Substantia nigra (tissue), 51 donors: ENCODE measurements at places on chromosomes 2 and 18.
A peak's percentile ranks its signal among the peaks of the same experiment; 100 is the strongest.

DNA sequence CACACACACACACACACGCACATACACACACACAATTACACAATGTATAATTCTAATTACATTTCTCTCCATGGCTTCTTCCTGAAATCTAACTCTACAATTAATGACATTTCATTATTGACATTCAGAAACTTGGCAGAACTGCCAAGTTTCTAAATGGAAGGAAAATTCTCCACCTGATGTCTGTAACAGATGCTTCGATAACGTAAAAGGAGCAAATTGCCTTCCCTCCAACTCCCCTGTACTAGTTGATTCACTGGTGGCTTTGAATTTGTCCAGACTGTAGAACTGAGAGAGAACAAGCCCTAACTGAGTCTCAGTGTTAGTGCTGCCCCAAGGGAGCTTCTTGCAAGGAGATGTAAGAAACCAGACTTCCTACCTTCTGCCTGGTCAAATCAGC is 255.1 kb upstream of the TMEM200C start:
- DNase-seq = no peak

DNA sequence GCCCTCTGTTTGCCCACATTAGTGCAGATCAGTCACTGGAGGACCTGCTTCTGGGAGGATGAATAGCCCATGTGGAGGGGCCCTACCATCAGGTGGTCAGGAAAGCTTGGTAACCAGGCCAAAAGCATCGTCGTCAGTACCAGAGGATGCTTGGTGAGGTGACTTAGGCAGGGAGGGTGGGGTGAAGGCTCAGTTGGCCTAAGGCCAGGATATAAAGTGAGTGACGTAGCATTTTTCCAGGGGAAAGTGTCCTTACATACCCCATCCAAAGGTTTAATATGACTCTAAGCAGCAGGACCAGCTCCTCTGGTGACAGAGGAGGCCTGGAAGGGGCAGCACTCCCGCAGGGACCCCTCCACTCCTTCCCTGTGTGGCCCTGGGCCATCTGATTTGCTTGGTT is 27.7 kb upstream of the DNMT3A start:
- no peak for DNase-seq

DNA sequence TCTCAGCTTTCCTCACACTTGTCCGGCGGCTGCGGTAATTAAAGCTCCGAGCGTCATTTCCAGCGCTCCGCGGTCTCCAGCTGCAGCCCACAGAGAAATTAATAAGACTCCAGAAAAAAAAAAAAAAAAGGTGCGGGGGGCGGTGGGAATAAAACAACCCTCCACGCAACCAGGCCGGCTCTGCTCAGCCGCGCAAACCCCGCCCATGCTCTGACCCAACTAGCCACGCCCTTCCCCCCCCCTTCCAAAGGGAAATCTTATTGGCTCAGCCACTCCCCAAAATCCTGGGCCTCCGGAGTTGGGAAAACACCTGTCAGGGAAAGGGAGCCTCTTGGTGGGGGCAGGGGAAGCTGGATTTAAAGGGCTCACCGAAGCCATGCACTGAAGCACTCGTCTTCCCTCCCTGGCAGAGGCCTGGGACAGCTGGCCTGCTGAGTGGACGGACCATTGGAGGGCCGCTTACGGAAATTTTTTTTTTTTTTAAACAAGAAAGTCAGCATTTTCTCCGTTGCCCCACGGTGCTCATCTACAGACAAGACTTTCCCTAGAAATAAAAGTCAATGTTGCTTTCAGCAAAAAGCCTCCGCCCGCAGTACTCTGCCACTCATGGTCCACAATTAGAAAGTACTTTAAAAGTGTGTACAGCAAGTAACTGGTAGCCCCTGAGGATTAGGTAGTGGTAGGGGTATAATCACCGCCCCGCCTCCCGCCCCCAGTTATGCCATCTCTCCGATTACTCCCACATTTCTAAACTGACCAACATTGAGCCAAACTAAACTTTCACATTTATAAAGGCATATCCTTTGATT is 674 bp upstream of the ERBB4 start:
- peak; percentile 39 for DNase-seq

DNA sequence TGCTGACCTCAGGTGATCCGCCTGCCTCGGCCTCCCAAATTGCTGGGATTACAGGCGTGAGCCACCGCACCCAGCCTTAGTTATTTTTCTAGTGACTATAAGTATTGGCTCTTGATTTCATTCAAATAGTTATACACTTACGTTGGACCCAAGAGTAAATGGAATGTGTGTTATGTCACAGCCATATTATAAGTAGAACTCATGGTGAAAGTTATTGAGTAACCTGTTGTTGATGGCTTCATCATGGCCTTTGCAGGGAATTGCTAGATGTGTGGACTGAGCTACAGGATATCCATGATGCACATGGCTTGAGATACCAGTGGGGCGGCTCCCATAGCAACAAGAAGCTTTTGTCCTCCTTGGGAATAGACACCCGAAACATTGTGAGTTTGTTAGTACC is 44.7 kb downstream of the AFTPH start:
- no peak for DNase-seq

DNA sequence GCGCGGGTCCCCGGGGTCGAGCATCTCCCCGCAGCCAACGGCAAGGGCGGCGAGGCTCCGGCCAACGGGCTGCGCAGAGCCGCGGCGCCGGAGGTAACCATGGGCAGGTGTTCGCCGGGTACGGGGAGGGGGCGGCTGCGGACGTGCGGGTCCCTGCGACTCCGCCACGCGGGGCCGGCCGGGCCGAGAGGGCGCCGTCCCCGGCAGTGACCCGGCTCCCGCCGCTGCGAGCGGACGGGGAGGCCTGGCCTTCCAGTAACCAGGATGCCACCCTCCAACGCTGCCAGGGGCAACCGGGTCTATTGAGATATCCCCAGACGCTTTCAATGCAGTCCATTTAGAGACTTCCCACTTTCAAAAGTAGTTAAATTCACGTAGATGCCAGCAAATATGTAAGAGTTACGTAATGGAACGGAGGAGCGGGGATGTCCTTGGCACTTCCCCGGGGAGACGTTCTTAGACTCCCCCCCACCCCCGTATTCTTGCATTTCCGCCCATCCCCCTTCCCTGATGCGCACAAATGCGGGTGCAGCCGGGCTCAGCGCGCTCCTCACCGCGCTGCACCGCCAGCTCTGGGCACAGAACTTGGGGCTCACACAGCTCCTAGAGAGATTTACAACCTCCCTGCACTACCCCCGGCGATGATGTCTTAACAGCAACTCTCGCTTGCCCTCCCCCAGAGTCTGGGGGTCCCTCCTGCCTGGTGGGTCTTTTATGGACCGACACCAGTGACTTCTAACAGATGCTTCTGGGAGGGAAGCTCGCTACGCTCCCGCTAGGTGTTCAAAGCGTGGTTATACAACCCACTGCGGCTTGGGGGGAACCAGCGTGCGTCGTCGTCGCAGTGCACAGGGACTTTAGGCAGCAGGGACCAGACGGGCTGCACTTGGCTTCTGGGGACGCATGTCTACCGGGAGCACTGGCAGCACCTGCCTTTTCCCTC is 657 bp downstream of the SGPP2 start:
- DNase-seq = no peak

GRCh38 chr2:68775272-68775842 is 40.7 kb downstream of the ARHGAP25 start:
- DNase-seq = no peak

GRCh38 chr18:67926929-67927864 is 410.7 kb upstream of the DSEL start:
- DNase-seq = no peak

GRCh38 chr18:53991202-53991601 is 233.3 kb downstream of the MBD2 start:
- no peak for DNase-seq

- no peak for DNase-seq
These were observed 3.4 kb downstream of the CYRIA start for GRCh38 chr2:16661936-16662839.

GRCh38 chr18:9248661-9249060 is 85.9 kb upstream of the TWSG1 start:
- DNase-seq = no peak

DNA sequence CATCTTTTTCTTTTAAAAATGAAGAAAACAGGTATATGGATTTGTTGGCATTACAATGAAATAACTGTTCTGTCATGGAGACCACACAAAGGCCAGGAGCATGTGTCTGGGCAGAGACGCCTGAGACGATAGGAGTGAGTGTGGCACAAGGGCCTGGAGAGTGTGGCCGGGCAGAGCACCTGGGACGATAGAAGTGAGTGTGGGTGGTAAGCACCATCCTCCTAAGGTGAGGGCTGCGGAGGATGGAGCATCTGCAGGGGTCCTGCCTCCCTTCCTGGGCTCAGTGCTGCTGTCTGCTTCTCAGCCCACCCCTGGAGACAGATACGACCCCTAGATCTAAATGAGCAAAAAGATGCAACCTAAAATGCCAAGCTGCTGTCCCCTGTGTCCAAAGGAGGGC is 184.9 kb downstream of the MYT1L start:
- no peak for DNase-seq

- DNase-seq = no peak
These were observed 5.2 kb downstream of the ABCB6 start for GRCh38 chr2:219213486-219214071.

GRCh38 chr2:3287896-3288295 is 89.7 kb downstream of the EIPR1 start:
- DNase-seq = no peak

- no peak for DNase-seq
These were observed 1.1 kb upstream of the LIPG start for GRCh38 chr18:49560624-49561288.

DNA sequence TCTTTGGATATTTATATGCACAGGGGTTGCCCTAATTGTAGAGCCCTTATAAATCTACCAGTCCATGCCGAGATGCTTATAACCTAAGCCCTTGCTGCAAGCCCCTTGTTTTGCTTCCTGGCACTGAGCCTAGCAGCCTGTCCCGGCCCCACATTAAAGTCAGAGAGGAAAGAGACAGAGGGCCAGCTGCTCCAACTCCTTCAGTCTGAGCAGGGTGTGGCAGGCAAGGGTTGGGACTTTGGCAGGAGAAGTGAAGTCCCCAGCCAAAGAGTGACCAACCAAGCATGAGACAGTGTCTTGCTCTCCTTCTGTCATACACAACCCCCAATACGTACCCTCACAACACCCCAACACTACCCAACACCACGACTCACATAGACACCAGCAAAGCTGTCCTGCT is 54.7 kb upstream of the FZD7 start:
- no peak for DNase-seq

DNA sequence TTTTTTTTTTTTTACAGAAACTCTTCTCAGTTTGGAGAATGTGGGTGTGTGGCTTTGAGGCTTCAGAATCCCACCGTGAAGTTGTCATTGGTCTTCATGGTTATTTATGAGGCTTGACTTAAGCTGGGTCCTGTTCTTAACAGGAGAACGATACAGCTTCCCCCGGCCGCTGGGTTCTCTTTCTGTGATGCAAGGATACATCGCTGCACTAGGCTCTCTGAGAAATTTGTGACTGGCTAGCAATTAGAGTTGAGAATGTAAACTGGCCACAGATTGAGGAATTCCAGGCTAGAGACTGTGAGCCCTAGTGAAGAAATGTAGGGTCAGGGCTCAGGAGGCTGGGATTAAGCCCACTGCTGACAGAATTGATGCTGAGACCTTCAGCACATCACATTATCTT is 29.8 kb downstream of the MGAT5 start:
- DNase-seq = no peak

DNA sequence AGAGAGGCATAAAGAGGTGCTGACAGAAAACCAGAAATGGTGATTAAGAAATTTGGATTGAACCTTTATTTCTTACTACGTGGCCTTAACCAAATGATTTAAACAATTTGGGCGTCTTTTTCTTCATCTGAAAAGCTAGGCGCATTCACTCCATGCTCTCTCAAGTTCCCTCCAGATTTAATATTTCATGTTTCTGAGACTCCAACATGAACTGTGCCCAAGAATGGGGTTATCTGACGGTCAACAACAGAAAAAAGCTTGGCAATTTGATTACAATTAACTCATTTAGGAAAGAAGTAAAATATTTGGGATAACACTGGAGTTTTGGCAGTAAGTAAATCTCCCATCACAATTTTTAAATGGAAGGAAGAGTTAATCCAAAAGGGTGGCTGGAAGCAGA is 345.4 kb downstream of the ARHGAP15 start:
- no peak for DNase-seq

GRCh38 chr18:23827681-23828080 is 138.4 kb downstream of the LAMA3 start:
- DNase-seq = no peak

- DNase-seq = no peak
These were observed 746.1 kb upstream of the LRRTM1 start for GRCh38 chr2:81050580-81051095.

DNA sequence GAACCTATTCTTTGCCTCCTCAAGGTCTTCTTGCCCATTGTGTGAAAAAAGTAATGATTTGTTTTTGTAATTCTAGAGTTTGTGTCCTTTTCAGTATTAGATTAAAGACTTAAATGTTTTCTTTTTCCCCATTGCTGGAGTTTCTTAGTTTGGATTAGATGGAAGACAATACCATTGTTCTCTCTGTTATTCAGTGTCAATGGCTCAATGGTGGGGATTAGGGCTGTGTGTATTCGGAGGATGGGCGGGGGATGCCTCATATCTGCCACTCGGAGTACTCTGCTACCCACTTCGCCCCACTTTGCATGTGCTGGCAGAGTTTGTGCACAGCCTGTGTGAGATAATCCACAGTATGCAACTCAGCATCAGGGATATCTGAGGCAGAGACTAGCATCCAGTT is 90.1 kb downstream of the KLHL29 start:
- no peak for DNase-seq

DNA sequence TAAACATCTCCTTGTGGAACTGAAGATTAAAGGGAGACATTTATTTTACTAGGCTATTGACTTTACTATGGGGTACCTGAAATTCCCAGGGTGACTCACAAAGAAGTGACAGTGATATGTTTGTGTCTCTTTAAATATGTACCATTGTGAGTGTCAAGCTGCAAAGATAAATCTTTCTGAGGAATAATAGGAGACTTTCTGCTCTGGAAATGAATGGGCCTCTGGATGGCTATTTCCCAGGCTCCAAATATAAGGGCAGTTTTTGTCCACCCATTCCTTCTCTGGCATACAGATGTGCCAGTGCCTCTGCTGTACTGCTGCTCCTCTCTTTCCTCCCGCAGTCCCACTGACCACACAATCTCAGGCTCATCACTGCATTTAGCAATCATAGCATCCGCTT is 586.4 kb upstream of the CNTNAP5 start:
- DNase-seq = no peak

GRCh38 chr2:563512-563911 is 113.7 kb downstream of the TMEM18 start:
- no peak for DNase-seq

DNA sequence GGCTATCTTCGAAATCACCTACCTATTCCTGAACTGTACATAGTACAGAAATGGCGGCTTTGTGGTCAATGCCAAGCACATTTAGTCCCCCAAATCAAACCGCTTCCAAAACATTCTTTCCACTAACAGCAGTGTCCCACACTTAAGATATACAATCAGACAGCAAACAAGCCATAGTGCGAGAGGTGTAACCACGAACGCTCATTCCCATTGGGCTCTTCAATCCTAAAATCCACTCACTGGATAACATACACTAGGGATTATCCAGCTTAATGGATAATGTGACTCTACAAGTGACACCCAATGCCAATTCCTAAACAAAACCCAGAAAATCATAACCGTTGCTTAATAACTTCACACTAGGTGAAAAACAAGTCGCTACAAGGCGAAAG is 2.0 kb downstream of the XPO1 start:
- DNase-seq = no peak

- no peak for DNase-seq
These were observed 272.8 kb downstream of the FIGN start for GRCh38 chr2:163462993-163463392.
